Ovary (tissue), 10 donors: ENCODE measurements at places on chromosomes 3 and 15.

GRCh38 chr3:124299831-124300230 is 307.9 kb upstream of the ROPN1 start:
- no peak for DNase-seq

DNA sequence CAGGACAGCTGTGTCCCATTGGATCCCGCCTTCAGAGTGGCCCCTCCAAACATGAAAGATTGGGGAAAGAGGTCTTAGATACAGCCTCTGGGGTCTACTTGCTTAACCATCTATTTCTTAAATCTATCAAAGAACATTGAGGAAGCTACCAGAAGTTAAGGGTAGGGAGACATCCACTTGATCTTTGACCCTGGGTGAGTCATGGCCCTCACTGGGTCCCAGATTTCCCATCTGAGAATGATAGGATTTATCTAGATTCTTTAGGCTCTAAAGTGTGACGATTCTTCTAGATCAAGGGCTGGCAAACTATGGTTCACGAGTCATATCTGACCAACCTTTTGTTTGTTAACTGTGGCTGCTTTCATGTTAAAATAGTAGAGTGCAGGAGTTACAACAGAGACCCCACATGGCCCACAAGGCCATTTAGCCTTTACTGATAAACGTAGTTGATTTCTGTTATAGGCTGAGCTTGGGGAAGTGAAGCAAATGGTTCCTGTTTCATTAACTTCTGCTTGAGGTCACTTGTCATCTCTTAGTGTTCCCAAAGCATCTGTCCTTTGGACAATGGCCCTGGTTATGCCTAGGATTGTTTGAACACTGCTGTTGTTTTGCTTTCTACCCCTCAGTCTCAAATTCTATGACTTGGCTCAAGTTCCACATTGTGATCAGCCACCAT is 8.0 kb downstream of the MUC13 start:
- no peak for DNase-seq

DNA sequence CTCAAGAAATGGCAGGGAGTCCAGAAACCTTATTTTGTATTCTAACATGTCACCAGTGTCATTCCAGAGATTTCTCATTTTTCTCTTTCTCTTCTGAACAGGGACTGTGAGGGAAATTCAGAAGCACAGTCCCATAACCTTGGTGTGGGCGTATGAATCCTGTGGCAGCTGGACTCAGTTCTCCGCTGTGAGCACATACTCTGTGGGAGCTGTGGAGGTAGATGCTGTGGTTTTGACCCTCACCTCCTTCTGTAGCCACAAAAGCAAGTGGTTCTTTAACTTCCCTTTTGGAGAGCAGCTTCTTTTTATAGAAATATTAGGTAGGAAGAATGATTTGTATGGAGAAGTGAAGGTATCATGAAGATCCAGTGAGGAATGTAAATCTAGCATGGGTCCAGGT is 13.4 kb downstream of the TMEM207 start:
- no peak for DNase-seq

- no peak for DNase-seq
Measured at GRCh38 chr3:32532434-32532833, 29.8 kb upstream of the CMTM6 start.

DNA sequence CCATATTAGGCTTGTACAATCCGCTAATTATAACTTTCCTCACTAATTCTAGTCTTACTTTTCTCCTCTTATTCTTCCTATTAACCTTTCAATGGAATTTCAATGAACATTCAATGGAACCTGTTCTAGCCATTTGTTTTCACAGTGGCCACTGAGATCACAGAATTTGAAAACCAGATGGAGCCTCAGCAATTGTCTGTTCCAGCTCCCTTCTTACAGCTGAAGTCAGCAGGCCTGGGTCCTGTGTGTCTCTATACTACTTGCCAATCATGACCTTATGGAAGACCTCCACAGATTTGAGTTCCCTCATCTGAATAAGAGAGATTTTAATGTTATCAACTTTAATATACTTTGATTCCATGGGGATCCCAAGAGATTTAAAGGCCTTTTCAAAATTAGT is 36.6 kb downstream of the TJP1 start:
- DNase-seq: no peak

DNA sequence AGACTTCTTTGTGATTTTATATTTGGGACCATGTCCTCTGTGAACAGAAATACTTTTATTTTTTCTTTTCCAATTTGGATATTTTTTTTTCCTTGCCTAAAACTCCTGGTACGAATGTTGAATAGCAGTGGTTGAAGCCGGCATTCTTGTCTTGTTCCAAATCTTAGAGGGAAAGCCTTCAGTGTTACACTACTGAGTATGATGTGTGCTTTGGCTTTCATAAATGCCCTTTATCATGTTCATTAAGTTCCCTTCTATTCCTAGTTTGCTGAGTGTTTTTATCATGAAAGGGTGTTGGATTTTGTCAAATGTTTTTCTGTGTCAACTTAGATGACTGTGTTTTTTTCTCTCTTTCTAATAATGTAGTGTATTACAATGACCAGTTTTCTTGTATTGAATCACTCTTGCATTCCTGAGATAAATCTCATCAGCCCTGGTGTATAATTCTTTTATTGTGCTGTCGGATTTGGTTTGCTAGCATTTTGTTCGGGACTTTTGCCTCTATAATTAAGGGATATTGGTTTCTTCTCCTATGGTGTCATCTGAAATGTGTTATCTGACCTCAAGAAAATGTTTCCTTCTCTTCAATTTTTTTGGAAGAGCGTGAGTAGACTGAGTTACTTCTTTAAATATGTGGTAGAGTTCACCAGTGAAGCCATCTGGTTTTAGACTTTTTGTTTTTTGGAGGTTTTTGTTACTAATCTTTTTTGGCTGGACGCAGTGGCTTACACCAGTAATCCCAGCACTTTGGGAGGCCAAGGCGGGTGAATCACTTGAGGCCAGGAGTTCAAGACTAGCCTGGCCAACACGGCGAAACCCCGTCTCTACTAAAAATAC is 33.3 kb downstream of the MAP1A start:
- DNase-seq: no peak

DNA sequence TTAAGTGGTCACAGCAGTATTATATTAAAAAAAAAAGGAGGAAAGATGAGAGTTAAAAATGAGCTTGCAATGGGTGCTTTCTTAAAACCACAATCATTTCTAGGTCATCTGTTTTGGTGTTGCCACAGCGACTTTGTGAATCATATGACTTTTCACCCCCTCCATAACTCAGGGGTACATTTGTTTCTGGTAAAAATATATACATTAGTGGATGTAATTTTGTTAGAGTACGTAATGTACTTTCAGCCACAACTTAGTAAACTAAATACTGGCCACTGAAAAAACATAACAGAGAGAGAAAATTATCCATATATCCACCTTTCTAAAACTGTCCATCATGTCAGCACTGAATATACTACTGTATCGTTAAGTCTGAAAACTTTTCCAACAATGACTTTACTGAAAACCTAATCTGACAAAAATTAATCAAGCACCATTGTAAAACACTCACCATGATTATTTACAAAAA is 3.4 kb downstream of the ANKRD28 start:
- DNase-seq: no peak

GRCh38 chr3:101819649-101820206 is 29.6 kb upstream of the NFKBIZ start:
- DNase-seq: no peak

DNA sequence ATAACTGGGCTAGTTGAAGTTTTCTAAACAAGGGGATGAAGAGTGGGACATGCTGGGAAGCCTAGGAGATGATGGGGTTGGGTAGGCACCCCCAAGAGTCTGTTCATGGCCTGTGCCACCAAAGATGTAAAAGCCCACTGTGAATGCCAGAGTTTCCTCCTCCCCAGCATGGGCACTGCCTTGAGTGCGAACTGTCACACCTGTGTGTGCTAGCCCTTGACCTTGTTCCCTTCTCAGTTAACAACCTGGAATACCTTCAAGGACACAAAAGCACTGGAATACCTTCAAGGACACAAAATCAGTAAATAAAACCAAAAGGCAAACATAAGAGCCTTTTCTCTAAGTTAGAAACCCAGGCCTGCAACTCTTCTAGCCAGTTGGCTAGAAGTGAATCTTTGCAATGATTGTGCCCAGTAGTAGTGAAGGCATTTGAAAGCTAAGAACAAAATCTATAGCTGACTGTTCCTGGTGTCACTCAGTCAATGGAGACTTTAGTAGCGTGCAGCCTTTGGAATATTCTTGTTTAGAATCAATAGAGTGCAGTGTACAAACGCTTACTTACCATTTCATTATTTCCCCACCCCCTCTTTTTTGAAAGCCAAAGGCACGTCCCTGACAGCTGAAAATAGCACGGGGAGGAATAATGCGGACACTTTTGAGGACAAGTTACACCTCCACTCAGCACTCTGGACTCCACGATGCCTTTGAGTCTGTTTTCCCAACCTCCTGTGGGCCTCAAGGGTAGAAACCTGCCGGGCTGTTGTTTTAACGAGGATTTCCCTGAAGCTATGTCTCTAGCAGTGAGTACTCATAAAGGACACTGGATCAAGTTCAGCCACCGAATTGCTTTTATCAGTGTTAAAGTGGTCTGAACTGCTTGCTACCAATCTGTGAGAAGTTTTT is 24.2 kb downstream of the PSMD6 start:
- no peak for DNase-seq

DNA sequence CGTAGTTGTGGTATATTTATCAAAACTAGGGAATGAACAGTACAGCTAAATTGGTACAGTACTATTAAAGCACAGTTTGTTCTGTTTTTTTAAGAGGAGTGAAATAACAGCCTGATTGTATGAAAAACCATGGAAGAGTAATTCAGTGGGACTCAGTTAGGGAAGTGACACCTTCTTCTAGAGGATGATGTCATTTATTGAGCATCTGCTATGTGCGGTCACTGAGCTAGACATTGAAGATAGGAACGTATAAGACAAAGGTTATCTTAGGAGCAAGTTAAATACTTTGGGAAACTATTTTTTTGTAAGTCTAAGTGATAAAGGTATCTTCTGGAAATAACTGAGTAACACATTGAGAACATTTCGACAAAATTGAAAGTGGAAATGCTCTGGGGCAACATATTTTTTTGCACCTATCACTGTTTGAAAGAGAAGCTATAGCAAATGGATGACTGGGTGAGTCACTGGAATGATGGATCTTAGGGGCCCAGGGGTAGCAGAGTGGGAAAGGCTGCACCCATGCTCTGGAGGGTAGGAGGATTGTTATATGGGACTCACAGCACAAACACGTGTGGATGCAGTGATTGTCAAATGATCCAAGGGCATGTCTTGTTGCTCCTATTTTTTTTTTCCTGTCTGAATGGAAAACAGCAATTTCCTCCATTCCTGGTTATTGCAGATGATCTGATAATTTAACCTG is 43.0 kb downstream of the OXNAD1 start:
- DNase-seq: no peak

DNA sequence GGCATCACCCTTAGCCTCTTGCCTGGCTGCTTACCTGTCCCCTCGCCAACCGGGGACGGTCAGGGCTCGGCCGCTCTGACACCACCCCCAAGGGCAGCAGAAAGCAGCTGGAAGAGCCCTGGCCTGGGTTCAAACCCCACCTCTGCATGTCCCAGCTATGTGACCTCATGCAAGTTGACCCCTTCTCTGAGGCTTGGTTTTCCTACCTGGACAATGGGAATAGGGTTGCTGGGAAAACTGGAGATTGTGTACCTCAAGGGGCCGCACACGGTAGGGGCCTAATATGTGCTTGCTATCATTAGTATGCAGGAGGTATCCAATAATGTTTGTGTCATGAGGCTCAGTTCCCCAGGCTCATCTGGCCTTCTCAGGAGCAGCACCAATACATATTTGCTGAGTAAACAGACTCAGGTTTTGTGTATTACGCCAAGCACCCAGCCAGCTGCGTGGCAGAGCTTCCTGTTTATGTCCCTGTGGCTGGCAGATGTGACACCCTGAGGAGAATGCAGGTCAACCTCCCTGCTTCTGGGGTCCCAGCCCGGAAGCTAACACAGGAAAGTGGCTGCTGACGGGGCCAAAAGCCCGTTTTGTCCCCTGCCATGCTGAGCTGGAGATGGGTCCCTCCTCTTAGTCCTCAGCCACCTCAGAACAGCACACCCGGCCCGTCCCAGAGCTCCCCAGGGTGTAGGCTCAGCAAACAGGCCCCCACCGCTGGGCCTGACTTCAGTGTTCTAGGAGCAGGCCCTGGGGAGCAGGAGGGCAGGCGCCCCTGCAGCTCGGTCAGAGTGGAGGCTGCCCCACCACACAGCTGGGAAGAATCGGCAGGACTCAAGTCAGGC is 29.7 kb downstream of the PLXND1 start:
- DNase-seq: no peak

DNA sequence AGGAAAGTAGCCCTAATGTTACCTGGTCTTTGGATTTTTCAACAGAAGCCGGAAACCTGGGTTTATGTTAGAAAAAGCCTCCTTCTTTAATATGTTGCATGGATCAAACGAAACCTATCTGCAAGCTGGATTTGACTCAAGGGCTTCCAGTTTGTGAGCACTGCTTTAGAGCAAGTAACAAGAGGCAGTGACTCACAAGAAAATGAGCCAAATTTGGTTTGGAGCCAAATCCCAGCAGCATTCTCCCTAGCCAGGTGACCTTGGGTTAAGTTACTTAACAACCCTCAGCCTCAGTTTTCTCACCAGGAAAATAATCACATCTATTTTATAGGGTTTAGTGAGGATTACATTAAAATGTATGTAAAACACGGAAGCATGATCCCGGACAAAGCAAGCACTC is 215.2 kb upstream of the PRICKLE2 start:
- peak; percentile 43 for DNase-seq

DNA sequence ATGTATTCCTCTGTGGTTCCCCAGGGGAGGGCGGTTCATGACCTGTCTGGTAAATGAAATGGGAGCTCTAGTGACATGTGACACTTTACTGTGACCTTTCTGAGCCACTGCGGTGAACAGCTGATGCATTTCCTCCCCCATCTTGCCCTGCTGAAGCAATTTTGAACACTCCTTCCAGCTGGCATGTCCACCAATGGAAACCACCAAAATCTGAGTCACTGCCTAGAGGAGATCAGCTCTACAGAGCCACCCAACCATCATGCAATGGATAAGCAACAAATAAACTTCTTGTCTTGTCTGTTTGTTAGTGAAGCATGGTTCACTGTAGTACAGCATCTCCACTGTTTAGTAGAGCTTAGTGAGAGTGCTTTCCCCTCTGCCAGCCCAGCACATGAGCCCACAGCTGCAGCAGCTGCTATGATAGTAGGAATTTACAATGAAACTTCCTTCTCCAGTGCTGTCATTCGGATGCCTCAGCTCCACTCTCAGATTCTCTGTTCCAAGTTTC is 479.4 kb downstream of the NTRK3 start:
- DNase-seq: no peak

DNA sequence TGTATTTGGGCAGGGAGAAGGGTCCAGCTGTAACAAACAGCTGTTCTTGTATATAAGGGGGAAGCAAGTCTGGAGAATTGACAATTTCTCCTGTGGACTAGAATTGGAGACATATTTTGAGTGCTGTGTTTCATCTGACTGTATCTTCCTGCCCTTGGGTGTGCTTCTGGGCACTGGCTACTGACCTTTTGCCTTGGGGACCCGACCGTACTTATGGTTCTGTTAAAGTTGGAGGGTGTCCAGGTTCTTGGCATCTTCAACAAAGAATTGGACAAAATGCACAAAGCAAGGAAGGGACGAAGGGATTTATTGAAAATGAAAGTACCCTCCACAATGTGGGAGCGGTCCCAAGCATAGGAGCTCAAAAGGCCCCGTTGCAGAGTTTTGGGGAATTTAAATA is 31.0 kb downstream of the MAP2K1 start:
- DNase-seq: no peak

- DNase-seq: no peak
Measured at GRCh38 chr3:21158861-21159542, 592.0 kb downstream of the ZNF385D start.

GRCh38 chr3:29804044-29804443 is 523.2 kb downstream of the RBMS3 start:
- no peak for DNase-seq
